ENCODE measurements at places on chromosomes 7 and 10. TPM values are rescaled to one million over a fixed set of nuclear protein-coding genes. Genes with fewer than 3 reads are reported as not detected.

DNA sequence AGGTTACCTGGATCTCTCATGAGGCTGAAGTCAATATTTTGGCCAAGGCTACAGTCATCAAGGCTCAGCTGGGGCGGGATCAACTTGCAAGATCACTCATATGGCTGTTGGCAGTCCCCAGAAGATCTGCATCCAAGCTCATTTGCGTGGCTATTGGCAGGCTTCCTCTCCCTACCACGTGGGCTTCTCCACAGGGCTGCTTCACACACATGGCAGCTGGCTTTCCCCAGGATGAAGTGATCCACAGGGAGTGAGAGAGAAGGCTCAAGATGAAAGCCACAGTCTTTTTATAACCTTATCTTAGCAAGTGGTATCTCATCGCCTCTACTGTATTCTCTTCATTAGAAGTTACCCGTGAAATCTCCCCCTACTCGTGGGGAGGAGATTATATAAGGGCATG is 167.4 kb downstream of the TMEM26 start:
- peaks cover 9% of the 10 kb centered on the region for H3K4me1 ChIP-seq
- H3K4me3 ChIP-seq: no peak overlapping the region
- H3K27me3 ChIP-seq: no peaks in the 10 kb centered on the region

GRCh38 chr7:33936503-33936902 is 31.2 kb downstream of the BMPER start:
- no peak overlapping the region for H3K27ac ChIP-seq
- H3K4me1 ChIP-seq: peaks cover 8% of the 10 kb centered on the region
- DNase-seq: no peak
- H3K4me3 ChIP-seq: no peak overlapping the region

GRCh38 chr7:29459589-29459988 is 104.0 kb upstream of the PRR15 start:
- no peaks in the 10 kb centered on the region for H3K27me3 ChIP-seq
- H3K4me3 ChIP-seq: no peak overlapping the region
- no peaks in the 10 kb centered on the region for H3K4me1 ChIP-seq

GRCh38 chr10:98038288-98038687 is 7.9 kb upstream of the CRTAC1 start:
- peaks cover 8% of the 10 kb centered on the region for H3K36me3 ChIP-seq
- DNase-seq: no peak
- peaks cover 90% of the 10 kb centered on the region for H3K27me3 ChIP-seq
- H3K4me3 ChIP-seq: peak overlapping the region; percentile 25
- H3K27ac ChIP-seq: no peak overlapping the region

- no peak for DNase-seq
- H3K36me3 ChIP-seq: peaks cover 3% of the 10 kb centered on the region
- H3K4me1 ChIP-seq: peaks cover 2% of the 10 kb centered on the region
- H3K27ac ChIP-seq: no peak overlapping the region
- H3K4me3 ChIP-seq: no peak overlapping the region
These were observed 166.3 kb downstream of the ZNF438 start for GRCh38 chr10:30865141-30865926.

DNA sequence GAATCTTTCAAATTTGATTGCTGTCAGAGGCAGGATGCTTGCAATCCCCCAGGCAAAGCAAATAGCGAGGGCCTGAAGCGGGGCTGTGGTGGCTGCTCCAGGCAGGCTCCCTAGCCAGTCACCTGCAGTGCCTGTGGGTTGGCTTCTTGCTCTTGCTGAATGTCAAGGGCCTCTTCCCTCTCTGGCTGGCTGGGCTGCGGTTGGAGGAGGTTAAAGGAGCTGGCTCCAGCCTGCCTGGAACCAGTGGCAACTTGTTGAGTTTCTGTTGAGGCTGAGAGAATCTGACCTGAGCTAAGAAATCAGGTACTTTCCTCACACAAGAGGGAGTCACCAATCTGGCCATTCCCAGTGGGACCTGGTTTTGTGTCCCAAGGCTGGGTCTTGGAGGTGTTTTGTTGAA is 134.7 kb downstream of the TMEM178B start:
- H3K27me3 ChIP-seq: peaks cover 28% of the 10 kb centered on the region
- DNase-seq: no peak
- H3K4me3 ChIP-seq: no peak overlapping the region
- H3K36me3 ChIP-seq: no peaks in the 10 kb centered on the region
- H3K27ac ChIP-seq: no peak overlapping the region

DNA sequence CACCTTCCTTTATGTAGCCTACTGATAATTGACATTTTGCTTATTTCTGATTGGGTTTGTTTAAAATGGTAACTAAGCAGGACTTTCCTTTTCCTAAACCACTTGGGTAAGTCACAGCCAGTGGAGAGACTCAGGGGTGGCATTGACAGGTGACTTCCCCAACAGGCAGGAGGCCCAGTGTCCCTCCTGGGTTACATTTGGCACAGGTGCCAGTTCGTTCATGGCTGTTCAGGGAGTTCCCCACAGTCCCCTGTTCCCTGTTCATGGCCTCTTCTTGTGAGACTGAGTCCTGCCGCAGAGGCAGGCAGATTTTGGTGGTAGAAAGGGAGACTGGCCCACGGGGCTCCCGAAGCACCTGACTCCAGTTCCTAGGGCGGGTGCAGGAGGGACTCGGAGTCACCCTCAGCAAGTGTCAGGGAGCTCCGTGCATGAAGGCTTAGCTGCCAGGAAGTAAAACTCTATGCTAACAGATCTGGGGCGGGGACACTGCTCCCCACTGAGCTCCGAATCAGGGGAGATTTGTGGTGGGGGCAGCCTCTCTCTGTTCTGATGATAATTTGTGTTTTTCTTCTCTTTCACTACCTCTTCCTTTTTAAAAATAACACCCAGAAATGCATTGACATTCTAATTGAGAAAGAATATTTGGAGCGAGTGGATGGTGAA is 84.1 kb downstream of the EZH2 start:
- H3K27me3 ChIP-seq: no peaks in the 10 kb centered on the region
- peaks cover 8% of the 10 kb centered on the region for H3K36me3 ChIP-seq
- no peak for DNase-seq

GRCh38 chr7:141563956-141564623 is 12.9 kb downstream of the AGK start:
- DNase-seq: no peak
- peaks cover 24% of the 10 kb centered on the region for H3K4me1 ChIP-seq
- peaks cover 26% of the 10 kb centered on the region for H3K36me3 ChIP-seq
- H3K27ac ChIP-seq: peak overlapping the region; percentile 90
- no peaks in the 10 kb centered on the region for H3K27me3 ChIP-seq

- H3K36me3 ChIP-seq: no peaks in the 10 kb centered on the region
- no peak overlapping the region for H3K4me3 ChIP-seq
- H3K27me3 ChIP-seq: no peaks in the 10 kb centered on the region
These were observed 1009.0 kb downstream of the LRMDA start for GRCh38 chr10:76440426-76440825.

DNA sequence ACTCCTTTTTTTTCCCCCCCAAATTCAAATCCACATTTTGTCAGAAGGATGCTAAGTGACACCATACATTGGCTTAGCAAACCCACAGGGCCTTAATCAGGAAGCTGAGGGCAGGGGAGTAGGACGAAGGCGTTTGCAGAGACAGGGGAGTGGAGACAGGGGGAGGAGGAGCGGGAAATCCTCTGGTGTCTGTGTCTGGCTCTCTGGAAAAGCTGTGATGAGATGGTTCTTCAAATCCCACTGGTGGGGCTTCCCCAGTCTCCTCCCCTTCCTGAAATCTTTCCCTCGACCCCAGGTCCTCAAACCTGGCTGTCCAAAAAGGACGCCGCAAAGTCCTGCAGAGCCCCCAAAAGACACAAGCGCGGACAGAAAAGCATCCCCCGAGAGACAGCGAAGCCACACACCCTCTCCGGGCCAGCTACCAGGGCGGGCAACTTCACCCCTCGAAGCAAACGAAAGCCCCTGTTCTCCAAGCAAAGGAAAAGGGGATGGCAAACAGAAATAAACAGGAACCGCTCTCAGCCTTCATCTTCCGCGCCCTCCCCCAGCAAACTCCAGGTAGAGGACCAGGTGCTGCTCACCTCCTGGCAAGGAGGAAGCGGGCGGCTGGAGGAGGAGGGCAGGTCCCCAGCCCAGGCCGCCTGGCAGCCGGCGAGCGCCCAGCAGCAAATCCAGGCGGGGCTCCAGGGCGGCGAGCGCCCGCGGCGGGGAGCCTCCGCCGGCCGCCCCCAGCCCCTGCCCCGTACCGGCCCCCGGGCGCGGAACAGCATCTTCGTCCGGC is 520 bp downstream of the ELAPOR2 start:
- H3K36me3 ChIP-seq: peaks cover 2% of the 10 kb centered on the region
- H3K4me1 ChIP-seq: peaks cover 16% of the 10 kb centered on the region
- DNase-seq: peak; percentile 18
- H3K27me3 ChIP-seq: peaks cover 7% of the 10 kb centered on the region
- H3K27ac ChIP-seq: peak overlapping the region; percentile 82

- peaks cover 4% of the 10 kb centered on the region for H3K4me1 ChIP-seq
- H3K4me3 ChIP-seq: no peak overlapping the region
- no peaks in the 10 kb centered on the region for H3K36me3 ChIP-seq
- H3K27me3 ChIP-seq: peaks cover 5% of the 10 kb centered on the region
- no peak overlapping the region for H3K27ac ChIP-seq
- DNase-seq: no peak
These were observed 79.3 kb upstream of the AGBL3 start for GRCh38 chr7:134907000-134907399.

DNA sequence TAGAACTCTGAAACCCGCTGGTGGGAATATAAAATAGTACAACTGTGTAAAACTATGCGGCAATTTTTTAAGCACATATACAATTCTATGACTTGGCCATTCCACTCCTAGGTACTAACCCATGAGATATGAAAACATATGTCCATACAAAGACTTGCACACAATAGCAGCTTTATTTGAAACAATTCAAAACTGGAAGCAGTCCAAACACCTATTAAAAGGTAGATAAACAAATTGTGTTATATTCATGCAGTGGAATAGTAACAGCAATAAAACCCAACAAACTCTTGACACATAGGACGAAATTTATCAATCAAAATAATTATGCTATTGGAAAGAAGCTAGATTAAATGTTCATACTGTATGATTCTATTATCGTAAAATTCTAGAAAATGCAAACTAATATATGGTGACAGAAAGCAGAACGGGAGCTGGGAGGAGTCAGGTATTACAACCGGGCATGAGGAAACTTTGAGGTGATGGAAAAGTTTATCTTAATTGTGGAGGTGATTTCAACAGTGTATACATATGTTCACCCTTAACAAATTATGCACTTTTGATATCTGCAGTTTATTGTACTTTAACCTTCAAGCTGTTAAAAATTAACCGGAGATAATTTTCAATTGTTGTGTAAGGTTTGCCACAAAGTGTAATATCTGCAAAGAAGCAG is 803 bp upstream of the STK31 start:
- no peaks in the 10 kb centered on the region for H3K36me3 ChIP-seq
- peaks cover 2% of the 10 kb centered on the region for H3K4me1 ChIP-seq
- no peak for DNase-seq
- peaks cover 5% of the 10 kb centered on the region for H3K27me3 ChIP-seq
- H3K27ac ChIP-seq: no peak overlapping the region
- no peak overlapping the region for H3K4me3 ChIP-seq

The TEX36 gene
- not detected for total RNA-seq

The HOXA10 gene
- not detected for total RNA-seq

The SPDYE8 gene
- total RNA-seq: not detected

The ADAM12 gene
- 15.2 TPM for total RNA-seq

The TMEM236 gene
- total RNA-seq: 0.07 TPM

The NKX2-3 gene
- total RNA-seq: not detected

The GDF2 gene
- not detected for total RNA-seq

The AEBP1 gene
- 1.1 TPM for total RNA-seq

All from T-helper 17 cell (primary cell).